Fibroblast of skin of right biceps (primary cell): ENCODE measurements at places on chromosomes 2 and 18.

DNA sequence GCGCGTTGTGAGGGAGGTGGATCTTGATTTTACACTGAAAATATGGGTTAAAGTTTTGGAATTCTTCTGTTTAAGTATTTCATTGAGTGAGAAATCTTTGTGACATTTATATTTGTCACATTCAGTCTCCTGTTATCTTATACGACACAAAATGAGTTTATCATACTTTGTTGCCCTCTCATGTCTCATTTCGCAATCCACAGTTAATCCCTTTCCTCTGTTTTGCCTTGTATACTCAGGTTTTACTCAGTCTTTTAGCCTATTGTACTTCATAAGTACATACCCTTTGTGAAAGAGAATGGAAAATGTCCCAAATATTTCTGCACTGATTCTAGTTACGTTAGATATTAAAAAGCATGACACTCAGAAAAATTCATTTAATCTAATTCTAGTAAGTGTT, 142.7 kb downstream of the ATP9B start:
- DNase-seq: peak; percentile 29

DNA sequence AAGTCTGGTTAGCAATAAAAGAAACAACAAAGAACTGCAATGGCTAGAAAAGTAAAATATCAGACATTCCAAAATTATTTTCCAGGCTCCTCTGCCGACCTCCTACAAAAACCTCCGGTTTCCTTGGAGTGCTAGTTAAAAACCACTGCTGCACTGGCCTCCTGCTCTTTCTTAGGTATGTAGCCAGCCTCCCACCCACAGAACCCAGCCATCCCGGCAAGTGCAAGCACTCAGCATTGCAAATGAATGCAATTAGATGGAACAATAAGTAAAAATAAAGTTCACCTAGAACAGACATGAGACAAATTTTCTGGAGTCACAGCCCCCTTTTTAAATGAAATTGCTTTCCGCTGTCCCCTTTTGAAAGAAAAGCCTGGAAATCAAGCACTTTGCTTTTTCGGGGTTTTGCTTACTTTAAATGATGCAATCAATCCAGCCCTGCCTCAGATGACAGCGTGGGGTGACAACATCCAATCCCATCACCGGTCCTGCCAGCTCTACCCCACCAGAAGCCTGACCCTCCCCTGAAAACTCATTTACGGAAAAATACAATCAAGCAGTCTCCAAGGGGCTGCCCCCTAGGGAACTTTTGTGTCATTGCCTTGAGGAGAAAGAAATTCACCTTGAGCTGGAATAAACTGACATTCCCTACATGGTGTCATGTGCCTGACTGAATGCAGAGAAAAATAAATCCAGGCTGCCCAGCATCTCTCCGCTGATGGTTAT, 199.8 kb downstream of the EPHA4 start:
- DNase-seq: no peak

DNA sequence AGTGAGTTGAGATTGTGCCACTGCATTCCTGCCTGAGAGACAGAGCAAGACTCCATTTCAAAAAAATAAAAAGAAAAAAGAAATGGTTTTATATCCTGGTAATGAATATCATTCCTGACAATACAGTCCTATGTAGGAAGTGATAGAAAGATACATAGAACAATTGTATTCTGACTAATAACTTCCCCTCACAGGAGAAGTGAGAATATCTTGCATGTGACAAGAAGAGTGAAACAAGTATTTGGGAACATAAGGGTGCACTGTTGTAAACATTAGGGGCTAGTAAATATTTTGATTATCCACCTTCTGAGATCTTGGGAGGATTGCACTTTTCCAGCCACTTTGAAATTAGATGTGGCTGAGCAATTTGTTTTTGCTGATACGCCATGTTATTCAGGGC, 40.7 kb downstream of the KLHL14 start:
- DNase-seq: no peak

GRCh38 chr2:111626037-111626864, 257.7 kb downstream of the ANAPC1 start:
- DNase-seq: no peak

- no peak for DNase-seq
Measured at GRCh38 chr2:241601841-241602240, 35.1 kb downstream of the THAP4 start.

GRCh38 chr18:48987821-48988220, 37.1 kb upstream of the SMAD7 start:
- DNase-seq: no peak

GRCh38 chr2:11573418-11574175, 39.8 kb downstream of the GREB1 start:
- peak; percentile 46 for DNase-seq

DNA sequence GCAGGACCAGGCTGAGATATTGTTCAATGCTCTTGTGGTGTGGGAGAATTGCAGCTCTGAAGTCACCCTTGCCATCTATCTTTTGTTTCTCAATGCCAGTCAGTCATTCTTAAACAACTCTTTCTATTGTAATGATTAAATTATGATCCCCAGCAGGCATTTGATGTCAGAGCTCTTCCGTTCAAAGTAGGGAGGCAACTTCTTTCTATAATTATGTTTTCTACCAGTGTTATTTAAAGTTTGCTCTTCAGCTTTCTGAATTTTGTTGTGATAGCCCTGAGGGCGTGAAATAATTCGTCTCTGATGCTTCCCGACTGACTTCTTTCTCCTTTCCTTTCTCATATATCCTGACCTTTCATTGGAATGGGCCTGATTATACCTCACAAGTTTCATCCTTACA, 161.4 kb upstream of the KLHL14 start:
- DNase-seq: no peak
